Ovary (tissue), 10 donors: ENCODE measurements at places on chromosomes 12 and 14. TPM values are rescaled to one million over a fixed set of nuclear protein-coding genes. Genes with fewer than 3 reads are reported as not detected.
A peak's percentile ranks its signal among the peaks of the same experiment; 100 is the strongest.

DNA sequence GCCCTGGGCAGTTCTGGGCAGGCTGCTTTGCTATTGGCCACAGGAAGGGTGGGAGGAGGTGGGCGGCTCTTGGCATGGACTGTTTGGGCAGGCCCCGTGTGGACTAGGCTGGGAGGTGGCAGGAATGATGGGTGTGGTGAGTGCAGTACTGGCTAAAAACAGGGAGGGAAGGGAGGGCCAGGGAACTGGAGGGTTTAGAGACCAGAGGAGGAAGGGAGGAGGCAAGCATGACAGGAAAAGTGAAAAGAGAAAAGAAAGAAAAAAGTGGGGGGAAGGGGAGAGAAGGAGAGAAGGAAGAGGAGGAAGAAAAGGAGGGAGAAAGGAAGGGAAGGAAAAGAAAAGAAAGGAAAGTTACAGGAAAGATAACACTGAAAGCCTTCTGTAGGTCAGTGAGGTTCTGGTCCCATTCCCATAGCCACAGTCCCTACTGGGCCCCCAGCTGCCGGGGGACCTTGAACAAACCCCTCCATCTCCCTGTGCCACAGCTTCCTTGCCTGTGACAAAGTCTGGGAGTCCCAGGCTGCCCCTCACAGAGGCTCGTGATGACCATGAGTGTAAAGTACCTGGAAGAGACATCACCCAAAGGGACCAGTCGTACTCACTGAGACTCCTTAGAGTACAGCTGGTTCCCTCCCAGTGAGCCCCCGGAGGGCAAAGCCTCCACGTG is 1.1 kb upstream of the C14orf132 start:
- H3K27me3 ChIP-seq, result no peaks in the 10 kb centered on the region
- peaks cover 3% of the 10 kb centered on the region for H3K4me1 ChIP-seq
- H3K36me3 ChIP-seq, result no peaks in the 10 kb centered on the region
- no peak overlapping the region for H3K27ac ChIP-seq

KRT86 gene
- total RNA-seq, result not detected

GRCh38 chr14:72606879-72607278 is 287.0 kb downstream of the DPF3 start:
- no peaks in the 10 kb centered on the region for H3K27me3 ChIP-seq
- no peaks in the 10 kb centered on the region for H3K36me3 ChIP-seq
- no peaks in the 10 kb centered on the region for H3K4me1 ChIP-seq

PLCZ1 gene
- total RNA-seq, result not detected

DNA sequence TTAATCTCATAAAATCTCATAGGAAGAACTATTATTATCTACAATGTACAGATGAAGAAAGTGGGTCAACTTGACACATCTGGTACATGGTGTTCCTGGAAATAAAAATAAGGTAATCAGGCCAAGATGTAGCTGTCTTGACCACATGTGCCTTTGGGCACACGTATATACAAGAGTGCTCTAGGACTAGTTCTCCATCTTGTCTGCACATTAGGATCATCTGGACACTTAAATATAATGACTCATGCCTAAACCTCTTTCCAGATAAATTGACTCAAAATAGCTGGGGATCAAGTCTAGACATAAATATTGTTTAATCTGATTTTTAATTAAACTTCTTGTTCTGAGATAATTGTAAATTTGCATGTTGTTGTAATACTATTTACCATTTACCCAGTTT is 182.6 kb downstream of the CNTN1 start:
- no peaks in the 10 kb centered on the region for H3K27me3 ChIP-seq
- H3K4me1 ChIP-seq, result no peaks in the 10 kb centered on the region
- DNase-seq, result no peak
- H3K4me3 ChIP-seq, result no peak overlapping the region
- H3K27ac ChIP-seq, result no peak overlapping the region

RFX4 gene
- not detected for total RNA-seq

DNA sequence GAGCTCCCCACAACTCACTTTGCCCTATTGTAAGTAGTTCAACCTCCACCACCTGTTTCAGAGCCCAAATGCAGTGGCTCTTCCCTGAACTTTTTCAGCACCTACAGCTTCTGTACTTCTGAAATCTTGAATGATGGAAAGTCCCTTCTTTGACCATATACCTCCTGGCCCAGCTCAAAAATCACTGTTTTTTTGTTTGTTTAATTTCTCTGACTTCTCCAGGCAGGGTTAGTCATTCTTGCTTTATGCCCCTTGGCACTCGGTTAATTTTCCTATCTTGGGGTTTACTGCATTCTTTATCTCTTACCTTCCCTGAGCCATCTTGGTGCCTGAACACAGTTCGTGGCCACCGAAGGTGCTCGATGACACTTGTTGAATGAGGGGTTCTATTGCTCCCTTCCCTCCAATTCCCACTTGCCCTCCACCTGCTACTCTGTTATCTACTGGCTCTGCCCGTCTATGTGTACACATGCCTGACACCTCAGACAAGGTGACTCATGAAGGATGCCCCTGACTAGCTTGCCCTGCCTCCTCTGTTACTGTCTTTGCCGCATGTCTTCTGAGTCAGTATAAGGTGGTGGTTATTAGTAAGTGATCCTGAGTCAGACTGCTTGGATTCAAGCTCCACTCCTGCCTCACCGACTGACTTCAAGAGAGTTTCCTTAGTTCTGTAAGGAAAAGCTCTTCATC is 4.4 kb downstream of the AMHR2 start:
- peaks cover 18% of the 10 kb centered on the region for H3K4me1 ChIP-seq
- H3K4me3 ChIP-seq, result no peak overlapping the region
- H3K27me3 ChIP-seq, result no peaks in the 10 kb centered on the region
- peak overlapping the region; percentile 4 for H3K27ac ChIP-seq
- DNase-seq, result peak; percentile 17

GRCh38 chr12:110916295-110916875 is 4.0 kb downstream of the MYL2 start:
- no peak for DNase-seq
- H3K4me3 ChIP-seq, result no peak overlapping the region
- no peaks in the 10 kb centered on the region for H3K36me3 ChIP-seq
- H3K4me1 ChIP-seq, result no peaks in the 10 kb centered on the region
- no peaks in the 10 kb centered on the region for H3K27me3 ChIP-seq

DNA sequence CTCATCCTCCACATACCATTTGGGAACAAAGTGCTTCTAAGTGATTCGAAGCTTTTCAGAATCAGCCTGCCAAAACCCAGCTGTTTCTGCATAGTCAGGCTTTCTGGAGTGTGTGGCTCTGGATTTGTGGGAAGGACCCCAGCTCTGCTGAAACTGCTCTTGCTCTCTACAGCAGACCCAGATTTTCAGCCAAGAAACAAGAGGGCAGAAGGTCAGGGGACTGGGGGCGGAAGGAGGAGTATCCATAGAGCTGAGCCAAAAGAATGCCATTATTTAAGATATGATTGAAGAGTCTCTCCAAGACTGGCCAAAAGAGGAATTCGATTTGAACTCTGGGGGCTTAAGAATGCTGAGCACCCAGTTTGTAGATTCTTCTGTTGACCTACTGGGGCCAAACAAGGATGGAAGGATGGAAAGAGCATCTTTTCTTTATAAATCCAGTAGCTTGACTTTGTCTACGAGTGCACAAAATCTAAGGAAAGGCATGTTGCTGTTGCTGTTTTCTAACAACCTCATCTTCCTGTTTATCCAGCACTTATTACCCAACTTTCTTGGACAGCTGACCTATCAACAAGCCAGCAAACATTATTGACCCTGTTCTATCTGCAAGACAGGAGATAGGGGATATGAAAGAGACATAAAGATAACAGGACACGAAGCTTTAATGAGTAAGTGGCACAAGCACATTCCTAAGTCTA is 29.2 kb downstream of the FBLN5 start:
- no peaks in the 10 kb centered on the region for H3K27me3 ChIP-seq
- H3K36me3 ChIP-seq, result no peaks in the 10 kb centered on the region
- peak; percentile 59 for DNase-seq
- peaks cover 8% of the 10 kb centered on the region for H3K4me1 ChIP-seq
- H3K4me3 ChIP-seq, result no peak overlapping the region
- peak overlapping the region; percentile 31 for H3K27ac ChIP-seq

DNA sequence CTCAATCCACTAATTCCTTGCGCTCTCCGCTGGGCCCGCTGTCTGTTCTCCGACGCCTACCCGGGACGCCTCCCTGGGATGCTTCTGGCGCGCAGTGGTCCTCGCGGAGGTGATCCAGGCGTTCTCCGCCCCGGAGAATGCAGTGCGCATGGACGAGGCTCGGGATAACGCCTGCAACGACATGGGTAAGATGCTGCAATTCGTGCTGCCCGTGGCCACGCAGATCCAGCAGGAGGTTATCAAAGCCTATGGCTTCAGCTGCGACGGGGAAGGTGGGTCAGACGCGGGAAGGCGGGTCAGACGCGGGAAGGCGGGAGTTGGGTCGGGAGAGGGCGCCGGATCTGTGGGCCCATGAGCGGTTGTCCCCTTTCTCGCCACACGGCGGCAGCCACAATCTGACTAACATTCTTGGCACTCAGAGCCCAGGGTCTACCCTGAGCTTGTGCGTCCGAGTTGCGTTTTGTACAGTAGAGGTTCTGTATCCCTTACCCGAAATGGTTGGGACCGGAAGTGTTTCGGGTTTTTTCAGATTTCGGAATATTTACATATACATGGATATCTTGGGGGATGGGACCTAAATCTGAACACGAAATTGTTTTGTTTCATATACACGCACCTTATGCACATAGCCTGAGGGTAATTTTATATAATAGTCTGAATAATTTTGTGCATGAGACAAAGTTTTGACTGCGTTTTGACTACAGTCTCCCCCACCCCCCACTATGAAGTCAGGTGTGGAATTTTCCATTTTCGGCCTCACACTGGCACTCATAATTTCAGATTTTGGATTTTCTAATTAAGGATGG is 762 bp downstream of the C12orf57 start:
- peaks cover 12% of the 10 kb centered on the region for H3K4me1 ChIP-seq
- H3K27ac ChIP-seq, result peak overlapping the region; percentile 68
- no peaks in the 10 kb centered on the region for H3K27me3 ChIP-seq
- peak; percentile 94 for DNase-seq
- no peaks in the 10 kb centered on the region for H3K36me3 ChIP-seq

- no peak for DNase-seq
- no peak overlapping the region for H3K4me3 ChIP-seq
- H3K27ac ChIP-seq, result no peak overlapping the region
- H3K4me1 ChIP-seq, result no peaks in the 10 kb centered on the region
Observed at GRCh38 chr12:125889742-125890141, 824.5 kb downstream of the AACS start.

GRCh38 chr12:116818341-116818856 is 62.8 kb downstream of the HRK start:
- no peaks in the 10 kb centered on the region for H3K27me3 ChIP-seq
- H3K36me3 ChIP-seq, result no peaks in the 10 kb centered on the region
- H3K27ac ChIP-seq, result peak overlapping the region; percentile 92
- H3K4me3 ChIP-seq, result peak overlapping the region; percentile 80

GRCh38 chr12:96850676-96851075 is 56.4 kb upstream of the NEDD1 start:
- H3K36me3 ChIP-seq, result no peaks in the 10 kb centered on the region
- no peaks in the 10 kb centered on the region for H3K27me3 ChIP-seq
- no peak overlapping the region for H3K4me3 ChIP-seq
- H3K4me1 ChIP-seq, result no peaks in the 10 kb centered on the region

CEBPE gene
- total RNA-seq, result not detected

DNA sequence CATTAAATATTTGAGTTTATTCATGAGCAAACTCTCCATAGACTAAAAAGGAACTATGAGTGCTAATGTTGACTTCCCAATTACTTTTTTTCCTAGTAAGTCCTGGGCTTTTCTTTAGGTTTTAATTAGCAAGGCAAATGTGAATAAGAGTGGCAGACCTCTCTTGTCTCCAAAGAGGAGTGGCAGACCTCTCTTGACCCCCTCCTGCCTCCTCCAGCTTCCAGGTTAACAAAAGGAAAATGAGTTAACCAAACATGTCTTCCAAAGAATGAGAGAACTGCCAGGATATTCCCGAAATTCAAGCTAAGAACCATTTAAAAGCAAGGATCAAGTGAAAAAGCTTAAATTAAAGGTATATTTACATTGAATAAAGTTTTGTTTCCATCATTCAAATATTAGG is 253.2 kb downstream of the MDGA2 start:
- no peaks in the 10 kb centered on the region for H3K4me1 ChIP-seq
- no peak overlapping the region for H3K27ac ChIP-seq
- H3K4me3 ChIP-seq, result no peak overlapping the region
- DNase-seq, result no peak

DNA sequence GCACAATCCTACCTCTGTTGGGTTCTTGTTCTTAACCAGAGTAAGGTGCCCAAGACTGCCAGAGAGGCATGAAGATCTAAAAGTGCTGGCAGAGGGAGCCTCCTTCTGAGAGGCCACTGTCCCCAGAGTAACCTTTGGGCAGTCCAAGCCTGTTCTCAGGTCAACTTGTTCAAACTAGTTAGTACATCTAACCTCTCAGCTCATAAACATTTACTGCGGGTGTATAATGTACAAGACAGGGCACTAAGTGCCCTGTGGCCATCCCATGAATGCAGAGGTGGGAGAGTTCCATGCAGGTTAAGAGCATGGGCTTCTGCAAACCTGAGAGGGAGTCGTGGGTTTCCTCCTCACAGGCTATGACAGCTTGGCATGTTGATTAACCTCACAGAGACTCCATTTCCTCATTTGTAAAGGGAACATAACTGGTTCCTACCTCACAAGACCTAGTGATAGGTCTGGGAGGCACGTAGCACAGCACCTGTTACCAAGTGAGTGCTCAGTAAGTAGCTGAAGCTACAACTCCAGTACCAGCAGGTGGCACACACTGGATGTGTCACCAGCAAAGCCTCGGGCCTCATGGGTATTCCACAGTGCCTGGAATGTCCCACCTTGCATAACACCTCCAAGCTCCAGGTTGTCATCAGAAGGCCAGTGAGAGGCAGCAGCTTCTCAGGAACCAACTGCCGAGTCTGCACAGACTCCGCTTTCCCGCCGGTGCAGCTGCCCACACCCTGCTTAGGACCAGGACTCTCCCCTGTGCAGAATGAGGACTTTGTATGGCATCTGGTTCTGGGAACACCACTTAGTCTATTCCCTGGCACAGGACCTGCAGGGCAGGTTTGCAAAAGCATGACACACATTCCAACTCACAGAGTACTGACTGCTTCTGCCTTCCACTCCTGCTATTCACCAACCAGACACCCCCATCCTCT is 4.4 kb downstream of the VDR start:
- no peak overlapping the region for H3K4me3 ChIP-seq
- no peak for DNase-seq
- no peaks in the 10 kb centered on the region for H3K36me3 ChIP-seq

DNA sequence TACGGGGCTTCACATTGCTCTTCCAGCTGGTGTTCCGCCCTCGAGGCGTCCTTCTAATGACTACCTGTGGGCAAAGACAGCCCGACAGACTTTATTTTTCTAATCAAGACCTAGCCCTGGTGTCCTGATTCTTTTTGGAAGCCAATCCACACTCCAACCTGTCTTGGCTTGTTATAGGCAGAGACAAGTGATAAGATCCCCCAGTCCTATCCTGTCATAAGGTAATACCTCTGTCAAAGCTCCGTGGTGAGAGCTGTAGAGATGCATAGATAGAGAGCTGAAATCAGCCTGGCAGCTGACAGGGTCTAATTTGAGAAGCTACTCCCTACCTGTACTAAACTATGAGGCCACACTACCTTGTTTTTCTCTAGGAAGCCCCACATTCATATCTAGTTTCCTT is 11.5 kb upstream of the WNK1 start:
- no peaks in the 10 kb centered on the region for H3K27me3 ChIP-seq
- H3K36me3 ChIP-seq, result no peaks in the 10 kb centered on the region
- no peak for DNase-seq
- no peak overlapping the region for H3K4me3 ChIP-seq
- no peak overlapping the region for H3K27ac ChIP-seq
- no peaks in the 10 kb centered on the region for H3K4me1 ChIP-seq

GRCh38 chr12:84912198-84913128 is at the start of gene SLC6A15:
SLC6A15 (minus strand) TSS chr12:84912799; CDS start chr12:84892120, 20,679 bp downstream.
- H3K27me3 ChIP-seq, result no peaks in the 10 kb centered on the region
- DNase-seq, result peak; percentile 43
- no peaks in the 10 kb centered on the region for H3K36me3 ChIP-seq
- H3K4me1 ChIP-seq, result peaks cover 10% of the 10 kb centered on the region
- no peak within 1 kb of the TSS for H3K27ac ChIP-seq
